LNCaP clone FGC (cell line): ENCODE measurements at places on chromosomes 1 and 21.

- no peak for DNase-seq
Measured at GRCh38 chr1:15916417-15916816, 59.5 kb downstream of the ZBTB17 start.

GRCh38 chr1:10613340-10613739, 138.6 kb downstream of the PEX14 start:
- no peak for DNase-seq

- DNase-seq, result no peak
Measured at GRCh38 chr1:36433102-36433501, 17.1 kb downstream of the OSCP1 start.

DNA sequence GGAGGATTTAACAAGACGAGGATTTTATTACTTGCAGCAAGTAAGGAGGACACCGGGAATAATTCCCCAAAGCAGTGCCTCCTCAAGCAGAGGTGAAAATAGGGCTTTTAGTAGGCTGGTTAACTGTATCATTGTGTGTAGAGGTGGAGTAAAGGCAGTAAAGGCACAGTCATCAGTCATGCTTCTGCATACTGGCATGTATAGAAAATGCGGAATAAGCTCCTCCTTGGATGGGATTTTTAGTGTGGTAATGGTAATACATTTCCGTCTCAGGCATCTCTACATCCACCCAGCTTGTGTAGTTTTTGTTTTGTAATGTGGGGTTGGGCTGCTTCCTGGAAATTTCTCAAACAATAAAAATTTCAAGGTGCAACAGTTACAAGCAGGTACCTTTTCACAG, 27.4 kb upstream of the GPR25 start:
- DNase-seq, result no peak

DNA sequence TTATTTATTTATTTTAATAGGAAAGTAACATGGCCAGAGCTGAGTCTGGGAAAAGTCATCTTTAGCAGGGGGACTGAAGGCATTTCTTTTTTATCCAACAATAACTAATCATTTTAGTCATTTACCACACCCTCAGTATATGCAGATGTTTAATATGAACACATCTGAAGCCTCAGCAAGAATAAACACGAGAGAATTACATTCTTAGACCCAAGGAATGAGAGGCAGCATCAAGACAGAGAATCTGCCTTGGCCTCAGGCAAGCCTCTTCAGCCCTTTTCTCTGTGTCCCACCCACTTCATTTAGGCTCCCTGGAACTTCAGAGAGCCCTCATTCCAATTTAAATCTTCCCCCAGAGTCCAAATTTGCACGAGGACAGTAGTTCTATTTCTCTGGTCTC, 17.0 kb upstream of the IGSF3 start:
- DNase-seq, result no peak

DNA sequence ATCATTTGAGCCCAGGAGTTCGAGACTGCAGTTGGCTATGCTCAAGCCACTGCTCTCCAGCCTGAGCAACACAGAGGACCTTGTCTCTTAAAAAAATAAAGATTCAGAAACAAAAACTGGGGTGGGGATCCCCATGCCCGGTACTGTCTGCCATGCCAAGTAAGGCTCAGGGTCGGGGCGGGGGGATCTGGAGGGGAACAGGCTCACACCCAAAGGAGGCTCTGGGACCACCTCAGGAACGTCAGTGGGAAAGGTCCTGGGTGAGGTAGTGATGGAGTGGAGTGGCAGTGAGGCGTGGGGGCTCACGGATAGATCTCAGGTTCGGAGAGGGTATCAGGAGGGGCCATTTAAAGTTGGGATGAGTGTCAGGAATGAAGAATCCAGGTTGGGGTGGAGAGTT, 765 bp upstream of the S100A4 start:
- no peak for DNase-seq

GRCh38 chr1:84959294-84959693, 37.6 kb downstream of the MCOLN2 start:
- DNase-seq, result no peak
